ENCODE measurements at places on chromosomes 1 and 21.

- no peak for DNase-seq
Observed at GRCh38 chr1:211469113-211469512, 22.8 kb downstream of the RD3 start.

GRCh38 chr1:37171691-37172090, 137.4 kb upstream of the GRIK3 start:
- no peak for DNase-seq

DNA sequence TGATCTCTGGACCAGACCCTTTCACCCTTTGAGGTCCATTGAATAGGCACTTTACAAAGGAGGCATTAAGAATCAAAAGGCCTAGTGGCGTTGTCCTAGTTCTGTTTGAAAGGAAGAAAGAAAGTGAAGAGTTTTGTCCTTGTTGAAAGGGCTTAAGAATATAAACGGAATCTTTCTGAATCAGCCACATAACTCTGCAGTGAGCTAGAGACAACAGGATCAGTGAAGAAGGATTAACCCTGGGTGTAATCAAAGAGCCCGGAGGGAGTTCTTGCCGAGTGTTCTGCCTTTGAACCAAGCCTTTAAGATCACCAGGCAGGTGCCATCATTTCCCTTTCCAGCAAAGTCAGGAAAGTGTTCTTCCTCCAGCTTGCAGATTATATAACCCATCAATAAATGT, 54.8 kb upstream of the CNTN2 start:
- DNase-seq = no peak

DNA sequence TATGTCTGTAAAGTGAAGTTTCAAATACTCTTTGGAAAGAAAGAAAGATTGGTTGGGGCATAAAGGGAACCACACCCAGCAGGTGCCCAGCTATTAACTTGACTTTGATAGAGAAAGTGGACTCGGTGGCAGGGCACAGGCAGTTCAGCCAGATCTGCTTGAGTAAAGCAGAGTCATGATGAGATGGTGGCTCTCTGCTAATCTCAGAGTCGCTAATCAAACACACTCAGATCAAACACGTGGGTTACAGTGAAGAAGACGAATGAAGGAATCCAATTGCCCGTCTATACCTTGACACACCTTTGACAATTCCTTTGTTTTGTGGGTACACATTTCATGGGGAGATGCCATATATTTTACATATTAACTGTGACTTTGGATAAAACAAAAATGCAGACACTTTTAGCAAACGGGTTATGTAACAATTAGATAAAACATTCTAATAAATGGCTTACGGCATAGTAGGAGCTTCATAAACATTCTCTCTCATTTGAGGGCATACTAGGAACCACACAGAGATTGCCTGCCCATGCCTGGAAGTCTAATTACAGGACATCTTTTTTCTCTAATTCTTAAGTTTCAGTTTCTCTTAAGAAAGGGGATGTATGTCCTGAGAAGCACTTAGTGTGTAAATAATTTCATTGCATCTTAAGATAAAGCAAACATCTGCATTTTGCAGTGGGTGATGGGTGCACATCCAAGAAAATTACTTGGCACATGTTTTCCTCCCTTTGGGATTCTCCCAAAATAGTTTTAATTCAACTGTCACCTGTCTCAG, 7.2 kb downstream of the CBR1 start:
- DNase-seq = no peak

- DNase-seq = no peak
Observed at GRCh38 chr1:201260236-201260590, 23.1 kb upstream of the PKP1 start.

DNA sequence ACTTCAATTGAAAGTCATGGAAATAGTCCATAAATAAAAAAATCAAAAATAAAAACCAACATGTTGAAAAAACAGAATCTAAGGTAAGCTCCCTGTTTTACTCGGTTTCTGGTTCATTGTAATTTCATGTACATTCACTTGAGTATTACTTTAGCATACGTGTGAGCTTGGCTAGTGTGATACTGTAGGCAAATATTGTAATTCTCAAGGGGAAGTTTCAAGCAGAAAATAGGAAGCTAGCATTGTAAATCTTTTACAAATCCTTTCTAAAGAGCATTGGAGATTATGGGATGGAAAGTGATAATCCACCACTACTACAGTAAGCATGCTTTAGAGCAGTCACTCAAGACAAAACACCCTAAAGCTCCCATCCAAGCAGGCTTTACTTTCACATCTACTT, 3.3 kb upstream of the LPAR3 start:
- DNase-seq = no peak

DNA sequence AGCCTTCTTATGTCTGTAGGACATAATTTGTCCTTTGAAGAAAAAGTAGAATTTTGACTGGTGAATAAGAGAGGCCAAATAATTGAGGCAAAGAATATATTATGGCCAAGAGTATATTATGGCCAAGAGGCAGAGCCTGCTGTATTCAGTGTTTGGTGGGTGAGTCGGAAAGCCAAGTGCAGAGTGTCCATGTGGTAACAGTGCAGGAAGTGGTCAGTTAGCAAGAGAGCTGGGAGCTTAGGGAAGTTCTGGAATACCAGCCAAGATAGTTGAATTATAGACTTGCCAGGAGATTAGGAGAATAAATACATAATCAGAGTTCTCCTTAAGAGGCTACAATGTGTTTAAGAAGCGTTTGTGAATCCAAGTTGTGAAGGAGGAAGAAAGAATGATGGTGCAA, 131.5 kb upstream of the LMO4 start:
- DNase-seq = no peak

DNA sequence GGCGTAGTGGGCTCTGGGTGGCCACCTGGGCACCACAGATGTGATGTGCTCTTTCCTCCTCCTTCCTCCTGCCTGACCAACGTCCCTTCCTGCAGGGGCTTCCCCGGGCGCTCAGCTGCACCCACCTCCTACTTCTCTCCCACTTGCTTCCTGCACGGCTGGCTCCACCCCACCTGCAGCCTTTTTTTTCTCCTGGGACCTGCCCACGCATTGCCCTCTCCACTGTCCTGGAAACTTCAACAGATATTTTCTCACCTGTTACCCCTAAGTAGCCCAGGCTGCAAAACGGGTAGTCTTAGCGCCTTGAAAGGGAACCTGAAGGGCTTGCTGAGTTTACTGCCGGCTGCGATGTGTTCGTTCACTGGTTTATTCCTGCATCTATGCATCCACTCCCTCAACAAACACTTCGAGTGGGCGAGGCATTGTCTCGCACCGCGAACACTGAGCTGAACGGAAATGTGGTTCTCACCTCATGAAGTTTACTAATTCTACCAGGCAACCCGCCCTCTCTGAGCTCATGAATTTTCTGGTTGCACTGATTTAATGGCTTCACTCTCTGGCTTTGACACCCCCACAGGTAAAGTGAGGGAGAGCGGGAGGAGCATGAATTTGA, 23.6 kb downstream of the ZBTB18 start:
- no peak for DNase-seq

GRCh38 chr1:16999863-17000262, 11.9 kb downstream of the ATP13A2 start:
- DNase-seq = peak; percentile 11

- no peak for DNase-seq
Observed at GRCh38 chr1:9612871-9613624, 24.3 kb downstream of the TMEM201 start.

DNA sequence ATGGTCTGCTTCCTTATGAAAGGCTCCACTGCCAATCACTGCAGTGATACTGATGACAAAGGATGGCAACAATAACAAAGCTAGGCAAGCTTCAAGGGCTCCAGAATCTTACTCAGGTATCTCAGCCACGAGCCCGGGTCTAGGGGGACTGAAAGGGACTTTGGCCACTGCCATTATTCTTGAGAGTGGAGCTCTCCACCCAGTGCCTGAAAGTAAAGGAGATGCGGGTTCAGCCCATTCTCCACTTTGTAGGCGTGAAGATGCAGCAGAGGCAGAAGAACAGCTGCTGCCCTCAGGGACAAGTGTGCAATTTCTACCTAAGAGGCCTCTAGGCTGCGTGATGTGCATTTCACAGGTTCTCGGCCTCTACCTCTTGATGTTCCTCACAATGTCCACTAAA, 31.4 kb upstream of the SLAMF9 start:
- DNase-seq = no peak

GRCh38 chr1:206050655-206051235, 2.2 kb upstream of the RHEX start:
- DNase-seq = no peak

- no peak for DNase-seq
Observed at GRCh38 chr1:151372058-151372934, at the start of gene SELENBP1. SELENBP1 (minus strand) TSS chr1:151372705; CDS start chr1:151372641, 64 bp downstream.

- DNase-seq = no peak
Observed at GRCh38 chr1:19427087-19427781, 58.1 kb downstream of the CAPZB start.

- DNase-seq = no peak
Observed at GRCh38 chr21:29958551-29958950, 18.8 kb upstream of the GRIK1 start.

GRCh38 chr1:67571901-67572593, 113.0 kb upstream of the GADD45A start:
- DNase-seq = no peak

GRCh38 chr1:234240680-234241079, 132.6 kb upstream of the COA6 start:
- DNase-seq = no peak

DNA sequence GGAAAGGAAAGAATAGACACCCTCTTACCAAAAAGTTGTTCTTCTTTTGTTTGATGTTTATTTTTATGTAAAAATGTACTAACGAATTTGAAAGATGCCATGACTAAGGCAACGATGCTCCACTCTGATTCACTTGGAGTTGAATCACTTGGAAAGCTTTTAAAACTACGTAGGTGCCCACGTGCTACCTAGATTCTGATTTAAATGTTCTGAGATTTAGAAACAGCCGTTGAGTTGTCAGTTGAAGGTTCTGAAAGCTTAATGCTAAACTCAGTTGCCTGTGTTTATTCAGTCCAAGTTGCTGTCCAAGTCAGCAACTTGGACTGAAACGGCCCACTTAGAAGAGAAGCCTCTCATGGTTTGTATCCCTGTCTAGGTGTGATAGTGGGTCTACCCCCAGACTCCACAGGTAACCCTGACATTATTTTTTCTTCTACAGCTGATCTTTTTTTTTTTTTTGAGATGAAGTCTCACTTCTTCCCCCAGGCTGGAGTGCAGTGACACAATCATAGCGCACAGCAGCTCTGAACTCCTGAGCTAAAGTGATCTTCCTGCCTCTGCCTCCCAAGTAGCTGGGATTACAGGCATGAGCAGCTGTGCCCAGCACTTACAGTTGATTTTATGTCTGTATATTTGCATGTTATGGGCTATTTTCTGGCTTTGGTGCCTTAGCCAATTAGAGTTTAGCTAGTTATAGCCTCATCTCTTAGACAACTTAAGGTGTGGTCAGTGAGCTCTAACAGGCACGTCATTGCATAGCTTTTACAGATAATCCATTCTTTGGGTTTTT, 1.4 kb upstream of the VAMP4 start:
- DNase-seq = no peak

DNA sequence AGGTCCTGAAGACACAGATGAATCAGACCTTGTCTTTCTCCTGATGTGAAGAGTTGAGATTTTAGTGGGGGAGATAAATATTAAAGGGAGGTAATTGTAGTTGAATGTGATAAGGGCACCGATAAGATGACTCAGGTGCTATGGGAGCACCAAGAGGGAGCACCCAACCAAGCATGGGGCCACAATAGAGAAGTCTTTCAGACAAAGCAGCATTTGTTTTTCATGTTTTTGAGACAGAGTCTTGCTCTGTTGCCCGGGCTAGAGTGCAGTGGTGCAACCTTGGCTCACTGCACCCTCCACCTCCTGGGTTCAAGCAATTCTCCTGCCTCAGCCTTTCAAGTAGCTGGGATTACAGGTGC, 16.2 kb downstream of the SZT2 start:
- no peak for DNase-seq

DNA sequence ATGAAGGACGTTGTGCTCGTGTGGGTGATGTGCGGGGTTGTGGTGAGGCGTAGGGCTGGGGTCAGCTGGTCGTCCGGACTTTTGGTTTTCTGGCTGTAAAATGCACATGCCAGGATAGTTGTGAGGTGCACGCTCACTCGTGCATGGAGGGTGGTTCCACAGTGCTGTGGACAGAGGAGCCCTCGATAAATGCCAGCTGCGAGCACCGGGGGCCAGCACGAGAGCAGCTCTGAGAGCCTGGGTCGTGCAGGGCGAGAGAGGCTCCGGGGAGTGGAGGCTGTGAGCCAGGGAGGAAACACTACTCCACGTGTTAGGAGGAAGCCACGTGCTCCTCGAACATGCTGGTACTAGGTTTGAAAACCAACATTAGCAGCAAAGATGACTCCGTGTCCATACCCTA, 39.4 kb downstream of the COL18A1 start:
- no peak for DNase-seq

GRCh38 chr1:154420961-154421924, 16.1 kb downstream of the IL6R start:
- no peak for DNase-seq

DNA sequence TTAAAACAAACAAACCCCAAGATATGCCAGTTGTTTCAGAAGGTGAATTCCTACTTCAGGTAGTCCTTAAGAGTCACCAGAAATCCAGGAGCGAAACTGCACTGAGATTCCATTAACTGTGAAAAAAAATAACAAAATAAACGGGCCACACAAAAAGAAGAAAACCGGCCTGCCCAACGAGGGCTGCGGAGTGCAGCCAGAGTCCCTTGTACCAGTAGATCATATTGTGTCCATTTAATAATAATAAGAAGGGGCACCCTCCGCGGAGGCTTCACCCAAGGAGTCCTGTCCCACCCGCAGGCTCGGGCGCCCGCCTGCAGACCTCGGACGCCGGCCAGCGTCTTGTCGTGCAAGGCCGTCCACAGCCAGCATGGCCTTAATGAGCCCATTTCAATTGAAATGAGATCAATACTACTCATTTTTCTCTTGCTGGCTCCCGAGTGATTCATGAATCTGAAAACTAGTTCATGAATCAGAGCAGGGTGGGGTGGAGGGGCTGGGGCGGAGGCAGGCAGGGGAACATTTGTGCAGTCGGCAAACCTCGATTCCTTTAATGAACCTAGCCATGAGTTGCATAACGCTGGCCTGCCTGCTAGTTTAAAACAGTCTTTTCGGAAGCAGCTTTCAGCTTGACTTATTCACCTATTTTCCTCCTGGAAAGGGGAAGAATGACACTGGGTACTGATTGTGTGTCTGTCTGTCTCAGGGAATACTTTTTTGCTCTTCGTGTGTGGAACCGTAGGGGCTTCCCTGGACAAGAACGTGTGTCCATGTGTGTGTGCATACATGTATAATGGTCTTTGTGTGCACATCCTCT, 113.1 kb upstream of the IRF2BP2 start:
- no peak for DNase-seq

- DNase-seq = no peak
Observed at GRCh38 chr1:36778740-36779139, 255.6 kb downstream of the GRIK3 start.

DNA sequence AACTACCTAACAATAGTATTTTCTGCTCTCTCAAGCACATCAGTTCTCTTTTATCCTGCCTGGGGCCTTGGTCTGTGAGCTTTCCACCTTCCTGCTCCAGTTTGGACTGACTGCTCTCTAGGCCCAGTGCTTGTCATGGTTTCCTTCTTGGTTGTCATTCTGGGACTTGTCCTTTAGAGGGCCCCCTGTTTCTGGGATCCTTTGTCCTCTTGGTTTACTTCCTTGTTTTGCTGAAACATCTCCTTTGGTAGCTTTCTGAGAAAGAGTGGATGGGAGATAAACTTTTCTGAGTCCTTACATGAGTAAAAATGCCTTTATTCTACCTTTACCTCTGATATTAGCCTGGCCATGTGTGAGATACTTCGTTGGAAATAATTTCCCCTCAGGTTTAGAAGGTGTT, 4.7 kb downstream of the SLC1A7 start:
- DNase-seq = no peak

GRCh38 chr1:54384918-54385726, 21.1 kb downstream of the SSBP3 start:
- no peak for DNase-seq

- DNase-seq = no peak
Observed at GRCh38 chr1:178933709-178934490, 63.0 kb upstream of the ANGPTL1 start.

All from 8988T (cell line).